ENCODE measurements at places on chromosomes 7 and 10. TPM values are rescaled to one million over a fixed set of nuclear protein-coding genes. Genes with fewer than 3 reads are reported as not detected.

Gene TRIM73
- 1.9 TPM for total RNA-seq

Gene TACC2
- 10.6 TPM for total RNA-seq

Gene VWC2
- total RNA-seq: 2.9 TPM

DNA sequence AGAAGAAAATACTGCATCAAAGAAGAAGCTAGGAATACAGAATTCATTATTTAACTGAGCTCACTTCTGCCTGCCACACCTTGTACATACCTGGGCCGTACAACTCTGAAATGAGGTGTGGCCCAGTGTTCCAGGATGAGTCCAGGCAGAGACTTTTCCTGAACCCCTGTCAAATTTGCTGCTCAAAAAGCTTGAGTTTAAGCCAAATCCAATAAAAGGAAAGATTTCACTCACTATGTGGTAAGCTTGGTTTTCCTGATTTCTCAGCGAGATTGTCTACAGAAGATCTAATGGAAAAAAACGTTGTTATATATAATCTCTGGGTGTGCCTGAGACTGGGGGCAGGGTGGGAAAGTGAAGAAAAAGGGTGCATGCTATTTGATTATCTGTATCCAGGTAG lies 72.1 kb upstream of the EGFR start:
- peak; percentile 31 for DNase-seq

DNA sequence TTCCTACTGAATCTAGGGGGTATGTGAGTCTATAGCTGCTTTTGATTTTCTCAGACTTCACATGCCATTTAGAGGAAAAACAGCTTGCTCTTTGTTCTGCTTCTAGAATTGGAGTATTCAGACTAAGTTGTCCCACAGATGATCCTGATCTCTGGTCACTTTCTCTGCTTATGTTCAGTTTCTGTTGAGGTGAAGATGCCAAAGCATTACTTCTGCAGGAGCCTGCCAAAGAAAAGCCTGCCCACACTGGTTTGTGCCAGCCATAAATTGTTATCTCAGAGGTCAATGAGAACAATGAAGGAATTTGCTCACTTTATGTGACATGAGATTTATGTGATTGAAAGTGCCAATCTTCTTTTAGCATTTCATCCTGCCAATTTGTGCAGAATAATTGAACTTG lies 163.6 kb downstream of the CDK14 start:
- no peak for DNase-seq

- DNase-seq: no peak
Observed at GRCh38 chr10:131662851-131663250, 238.0 kb upstream of the PPP2R2D start.

- DNase-seq: no peak
Observed at GRCh38 chr10:69303632-69304051, 25.3 kb downstream of the HK1 start.

Gene PNLIPRP2
- total RNA-seq: not detected

GRCh38 chr7:71193099-71193810 lies 61.3 kb downstream of the GALNT17 start:
- DNase-seq: no peak

DNA sequence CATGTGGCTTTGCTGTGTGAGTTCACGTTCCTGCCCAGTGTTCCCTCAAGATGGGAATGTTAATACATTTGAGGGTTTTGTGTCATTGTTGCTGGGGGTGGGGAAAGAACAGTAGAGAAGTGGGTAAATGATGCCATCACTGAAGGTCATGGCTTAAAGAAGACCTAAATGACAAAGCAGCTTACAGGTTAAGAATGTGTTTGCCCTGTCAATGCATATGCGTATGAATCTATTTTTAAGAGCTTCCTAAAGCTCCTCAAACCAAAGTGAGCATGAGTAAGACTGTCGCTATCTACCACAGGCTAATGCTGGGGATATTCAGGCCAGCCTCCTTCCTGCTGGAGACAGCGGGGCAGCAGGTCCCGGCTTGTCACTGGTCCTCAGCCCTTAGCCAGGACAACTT lies 162.9 kb downstream of the CREB5 start:
- DNase-seq: peak; percentile 65

DNA sequence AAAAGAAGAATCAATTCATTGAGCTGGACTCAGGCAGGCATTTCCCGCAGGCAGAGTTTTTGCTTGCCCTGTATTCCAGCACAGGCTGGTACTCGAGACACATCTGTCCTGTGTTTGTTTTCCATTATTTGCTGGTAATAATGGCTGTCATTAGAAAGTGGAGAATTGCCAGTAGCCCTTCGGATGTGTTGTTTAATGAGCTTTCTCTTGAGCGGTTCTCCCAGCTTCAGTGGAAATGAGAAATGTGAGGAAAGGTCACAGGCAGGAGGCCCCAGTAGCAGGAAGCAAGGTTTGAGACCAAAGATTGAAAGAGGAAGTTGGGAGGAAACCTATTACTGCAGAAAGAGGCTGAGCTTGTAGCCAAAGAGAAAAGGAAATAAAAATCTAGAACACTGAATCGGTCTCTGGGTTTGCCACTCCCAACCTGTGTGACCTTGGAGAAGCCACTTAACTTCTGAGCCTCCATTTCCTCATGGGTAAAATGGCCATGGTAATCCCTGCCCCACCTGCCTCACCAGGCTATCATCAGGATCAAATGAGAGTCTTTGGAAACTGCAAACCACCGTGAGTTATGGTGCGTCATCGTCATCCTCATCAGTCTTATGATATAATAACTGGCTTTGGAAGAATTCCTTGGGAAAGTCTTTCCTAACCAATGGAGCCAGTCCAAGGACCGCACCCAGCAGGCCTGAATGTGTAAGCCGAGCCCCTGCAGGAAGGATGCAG lies 67.7 kb downstream of the TACR2 start:
- DNase-seq: peak; percentile 78

Gene CALCR
- 0.48 TPM for total RNA-seq

DNA sequence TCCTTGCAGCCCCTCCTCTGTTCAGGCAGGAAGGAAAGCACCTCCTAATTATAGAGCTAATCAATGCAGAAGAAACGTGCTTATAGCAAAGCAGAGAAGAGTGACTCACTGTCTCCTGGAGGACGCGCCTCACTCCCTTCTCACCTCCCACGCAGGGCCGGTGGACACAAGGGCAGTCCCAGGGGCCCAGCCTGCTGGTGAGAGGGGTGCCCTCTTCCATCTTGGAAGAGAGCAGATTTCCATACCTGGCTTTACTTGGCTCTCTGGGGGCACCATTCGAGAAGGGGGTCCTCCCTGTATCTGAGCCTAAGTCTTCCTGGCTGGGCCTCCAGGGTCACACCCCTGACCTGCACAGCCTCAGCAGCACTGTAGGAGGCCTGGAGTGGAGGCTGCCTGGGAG lies 55.8 kb downstream of the RASGEF1A start:
- no peak for DNase-seq

Gene CALML5
- total RNA-seq: not detected

GRCh38 chr7:139111811-139112301 lies 2.3 kb upstream of the ZC3HAV1 start:
- no peak for DNase-seq

DNA sequence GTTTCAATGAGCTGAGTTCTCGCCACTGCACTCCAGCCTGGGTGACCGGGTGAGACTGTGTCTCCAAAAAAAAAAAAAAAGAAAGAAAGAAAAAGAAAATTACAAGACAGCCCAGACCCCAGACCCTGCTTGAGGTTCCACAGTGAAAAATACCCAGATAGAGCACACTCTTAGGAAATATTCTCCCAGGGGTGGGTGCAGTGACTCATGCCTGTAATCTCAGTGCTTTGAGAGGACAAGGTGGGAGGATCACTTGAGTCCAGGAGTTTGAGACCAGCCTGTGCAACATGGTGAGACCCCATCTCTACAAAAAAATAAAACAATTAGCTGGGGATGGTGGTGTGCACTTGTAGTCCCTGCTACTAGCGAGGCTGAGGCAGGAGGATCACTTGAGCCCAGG lies 41.1 kb upstream of the GTF2IRD1 start:
- no peak for DNase-seq

- peak; percentile 88 for DNase-seq
Observed at GRCh38 chr7:56046721-56047445, 4.4 kb downstream of the PSPH start.

Gene AKR1C4
- total RNA-seq: not detected

- DNase-seq: no peak
Observed at GRCh38 chr7:37201876-37202198, 246.8 kb downstream of the ELMO1 start.

Gene NPM3
- 38.0 TPM for total RNA-seq

- DNase-seq: no peak
Observed at GRCh38 chr7:74443543-74444247, 10.0 kb upstream of the GTF2IRD1 start.

GRCh38 chr10:45809837-45810236 lies 37.5 kb downstream of the AGAP4 start:
- peak; percentile 49 for DNase-seq

GRCh38 chr10:104254493-104255310 lies at the start of gene GSTO1:
Gene GSTO1, plus strand, starts transcription at chr10:104254892. Its CDS starts 37 bp downstream, at chr10:104254929.
- peak; percentile 85 for DNase-seq

DNA sequence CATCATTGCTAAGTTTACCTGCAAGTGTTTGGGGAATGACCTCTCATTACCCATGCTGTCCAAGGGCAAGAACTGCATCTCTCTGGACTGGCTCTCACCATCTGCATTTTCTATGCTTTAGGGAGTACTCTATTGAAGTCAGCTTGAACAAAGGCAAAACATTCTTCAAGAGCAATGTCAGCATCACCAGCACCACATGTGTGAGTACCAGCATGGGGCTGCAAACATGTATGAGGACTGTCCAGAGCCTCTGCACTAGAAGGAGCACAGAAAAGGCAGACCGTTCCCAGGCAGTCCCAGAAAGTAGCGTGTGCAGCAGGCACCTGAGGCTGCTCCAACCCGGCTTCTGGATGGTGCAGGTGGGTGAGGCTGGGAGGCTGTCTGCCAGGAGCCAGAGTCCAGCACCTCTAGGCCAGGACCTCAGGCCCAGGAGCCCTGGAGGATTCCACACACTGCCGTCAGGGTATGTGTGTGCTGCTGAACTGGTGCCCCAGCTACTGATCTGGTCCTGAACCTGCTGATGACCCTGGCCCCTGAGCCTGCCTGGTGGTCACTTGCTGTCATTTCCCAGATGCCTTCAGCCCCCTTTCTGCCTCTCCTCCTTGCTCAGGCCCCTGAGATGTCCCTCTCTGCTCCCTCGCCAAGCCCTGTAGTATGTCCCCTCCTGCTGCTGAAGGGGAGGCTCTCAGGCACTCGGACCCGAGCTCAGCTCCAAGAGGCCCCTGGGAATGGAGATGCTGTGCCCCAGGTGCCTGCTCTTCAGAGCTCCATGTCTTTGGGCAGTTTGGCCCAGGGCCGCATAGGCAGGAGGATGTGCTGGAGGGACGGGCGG lies 20.7 kb downstream of the ANTXRL start:
- DNase-seq: no peak

DNA sequence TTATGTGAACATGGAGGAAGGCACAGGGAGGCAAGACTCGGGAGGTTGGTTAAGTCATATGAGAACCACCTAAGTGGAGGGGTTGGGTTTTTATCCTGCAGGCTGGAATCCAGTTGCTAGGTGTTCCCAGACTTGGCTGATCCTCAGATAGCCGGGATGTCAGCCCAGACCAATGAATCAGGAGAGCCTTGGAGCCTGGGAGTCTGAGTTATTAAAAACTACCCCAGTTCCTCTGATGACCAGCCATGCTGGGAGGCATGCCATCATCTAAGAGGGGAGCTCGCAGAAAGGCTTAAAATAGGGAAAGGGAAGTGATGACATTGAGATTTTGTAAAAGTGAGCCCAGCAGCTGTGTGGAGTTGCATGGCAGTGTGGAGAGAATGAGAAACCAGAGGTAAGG lies 238.1 kb downstream of the ZNF248 start:
- DNase-seq: no peak

DNA sequence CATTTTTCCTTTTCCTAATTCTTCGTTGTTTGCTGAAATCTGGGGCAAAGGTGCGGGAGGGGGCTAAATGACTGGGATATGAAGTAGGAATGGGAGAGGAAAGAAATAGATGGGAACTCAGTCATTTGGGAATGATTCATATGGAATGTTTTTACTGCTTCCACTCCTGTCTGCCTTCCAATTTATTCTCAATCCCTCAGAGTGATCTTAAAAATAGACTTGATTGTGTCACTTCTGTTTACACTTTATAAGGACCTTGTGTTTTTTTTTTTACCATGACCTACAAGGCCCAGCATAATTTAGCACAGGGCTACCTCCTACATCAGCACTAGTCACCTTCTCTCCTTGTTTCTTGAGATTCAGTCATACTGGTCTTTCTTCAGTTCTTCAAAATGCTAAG lies 97.9 kb downstream of the PTEN start:
- DNase-seq: no peak

All from umbilical cord (tissue), 2 donors.